IPS DF 19.7 (cell line): ENCODE measurements at places on chromosomes 7 and 10.

- DNase-seq = no peak
Observed at GRCh38 chr10:128480601-128481000, 354.4 kb upstream of the MKI67 start.

DNA sequence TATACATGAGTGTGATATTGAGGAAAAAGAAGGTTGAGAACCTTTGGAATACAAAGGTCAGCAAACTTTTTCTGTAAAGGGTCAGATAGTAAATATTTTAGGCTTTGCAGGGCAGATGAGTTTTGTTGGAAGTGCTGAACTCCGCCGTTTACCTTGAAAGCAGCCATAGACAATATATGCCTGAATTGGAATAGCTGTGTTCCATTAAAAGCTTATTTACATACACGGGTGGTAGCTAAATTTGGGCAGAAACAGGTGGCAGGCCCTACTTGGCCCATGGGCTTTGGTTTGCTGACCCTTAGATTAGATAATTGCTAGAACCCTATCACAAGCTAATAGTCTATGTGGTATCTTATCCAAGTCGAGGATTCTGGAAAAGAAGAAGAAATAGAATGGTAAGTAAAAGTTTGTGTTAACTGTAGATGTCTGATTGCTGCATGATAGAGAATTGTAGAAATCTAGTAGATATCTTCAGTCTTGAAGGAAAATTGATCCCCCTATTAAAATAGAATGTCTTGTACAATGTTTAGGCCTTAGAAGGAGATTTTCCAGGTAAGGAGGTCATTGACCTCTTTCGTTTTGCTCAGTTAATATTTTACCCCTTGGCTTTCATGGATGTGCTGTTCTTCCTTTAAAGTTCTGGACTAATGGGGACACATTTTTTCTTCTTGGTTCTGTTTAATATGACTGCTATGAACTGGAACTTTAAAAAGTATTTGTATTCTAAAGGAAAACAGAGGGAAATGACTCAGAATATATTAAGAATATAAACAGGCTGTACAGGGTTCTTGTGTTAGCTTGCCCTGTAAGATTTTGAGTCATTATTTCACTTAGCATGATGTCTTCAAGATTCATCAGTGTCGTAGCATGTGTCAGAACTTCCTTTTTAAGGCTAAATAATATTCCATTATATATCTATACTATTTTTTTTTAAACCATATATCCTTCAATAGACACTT, 8.0 kb downstream of the RBM33 start:
- no peak for DNase-seq

GRCh38 chr10:63094405-63094804, 38.7 kb upstream of the NRBF2 start:
- DNase-seq = no peak

DNA sequence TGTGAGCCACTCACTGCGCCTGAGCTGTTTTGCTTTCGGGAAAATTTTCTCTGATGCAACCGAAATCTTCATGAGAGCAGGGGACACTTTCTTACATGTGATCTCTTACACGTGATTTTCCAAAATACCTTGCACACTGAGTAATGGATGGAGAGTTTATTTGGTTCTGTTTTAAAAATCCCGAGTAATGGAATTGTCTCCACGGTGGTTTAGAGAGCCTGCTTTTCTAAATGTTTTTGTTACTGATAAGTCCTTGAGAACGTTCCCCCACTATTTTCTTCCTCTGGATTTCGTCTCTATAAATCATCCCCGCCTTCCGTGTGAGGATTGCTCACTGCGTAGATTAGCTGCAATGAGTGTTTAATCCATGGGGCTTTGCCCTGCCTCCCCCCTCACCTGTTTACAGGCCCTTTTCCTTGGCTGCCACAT, 25.7 kb downstream of the CAMK1D start:
- no peak for DNase-seq

DNA sequence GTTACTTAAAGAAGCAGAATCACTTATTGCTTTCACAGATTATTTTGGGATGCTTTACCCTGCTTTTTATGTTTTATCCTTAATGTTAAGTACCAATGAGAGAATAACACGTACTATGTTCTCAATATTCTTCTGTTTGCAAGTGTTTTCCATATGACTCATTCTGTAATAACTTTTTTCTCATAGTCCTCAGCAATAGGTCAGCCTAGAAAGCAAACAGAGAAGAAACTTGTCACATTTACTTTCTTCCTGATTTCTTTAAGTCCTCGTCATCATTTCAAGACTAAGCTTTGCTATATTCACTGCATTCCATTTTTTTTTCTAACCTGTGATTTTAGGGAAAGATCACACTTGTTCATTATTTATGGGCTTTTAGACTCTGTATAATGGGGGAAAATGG, 6.8 kb upstream of the AGR2 start:
- DNase-seq = no peak

- peak; percentile 50 for DNase-seq
Observed at GRCh38 chr10:66627156-66627555, 298.7 kb upstream of the LRRTM3 start.

GRCh38 chr7:112648781-112649180, 141.4 kb downstream of the TMEM168 start:
- no peak for DNase-seq

- DNase-seq = no peak
Observed at GRCh38 chr10:118035354-118036005, 11.3 kb downstream of the RAB11FIP2 start.

DNA sequence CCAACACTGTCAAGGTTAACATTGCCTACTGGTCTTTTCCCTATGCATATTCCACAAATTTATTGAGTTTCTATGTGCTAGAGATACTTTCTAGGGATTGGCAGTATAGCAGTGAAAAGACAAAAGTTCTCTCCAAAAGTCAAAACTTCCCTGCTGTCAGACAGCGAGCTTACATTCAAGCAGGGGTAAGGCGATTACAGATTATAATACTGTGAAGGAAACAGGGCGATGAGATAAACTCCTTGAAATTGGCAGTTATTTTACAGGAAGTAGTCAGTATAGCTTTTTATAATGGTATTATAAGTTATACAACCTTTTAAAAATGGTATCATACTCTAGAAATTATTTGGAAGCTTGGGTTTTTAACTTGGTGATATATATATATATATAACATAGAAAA, 9.9 kb downstream of the VPS50 start:
- no peak for DNase-seq

DNA sequence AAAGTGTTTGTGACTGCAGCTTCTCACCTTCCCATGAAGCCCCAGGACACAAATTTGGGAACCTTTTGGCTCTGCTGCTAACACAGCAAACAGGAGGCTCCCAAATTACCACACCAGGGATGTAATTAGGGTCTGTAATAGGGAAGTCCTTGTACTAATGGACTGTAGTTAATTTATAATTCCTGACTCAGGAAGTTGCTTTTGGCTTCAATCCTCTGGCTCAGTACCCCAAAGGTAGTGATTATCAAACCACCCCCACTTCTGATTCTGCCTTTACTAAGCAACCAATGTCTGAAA, 3.8 kb upstream of the MALSU1 start:
- DNase-seq = no peak

DNA sequence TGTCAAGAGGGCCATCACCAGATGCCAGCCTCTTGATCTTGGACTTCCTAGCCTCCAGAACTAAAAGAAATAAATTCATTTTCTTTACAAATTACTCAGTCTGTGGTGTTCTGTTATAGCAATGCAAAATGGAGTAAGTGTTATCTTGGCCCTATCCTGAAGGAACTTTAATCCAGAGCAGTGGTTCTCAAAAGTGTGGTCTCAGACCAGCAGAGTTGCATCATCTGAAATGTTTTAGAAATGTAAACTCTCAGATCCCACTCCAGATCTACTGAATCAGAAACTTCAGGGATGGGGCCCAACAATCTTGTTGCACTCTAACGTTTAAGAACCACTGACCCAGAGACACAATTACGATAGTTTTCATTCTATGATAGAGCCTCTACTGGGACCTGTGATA, 3.2 kb upstream of the SUPV3L1 start:
- DNase-seq = no peak

- DNase-seq = no peak
Observed at GRCh38 chr10:76576276-76576962, 1061.2 kb downstream of the KCNMA1 start.
